GM13976 (cell line): ENCODE measurements at places on chromosomes 11 and 22.

DNA sequence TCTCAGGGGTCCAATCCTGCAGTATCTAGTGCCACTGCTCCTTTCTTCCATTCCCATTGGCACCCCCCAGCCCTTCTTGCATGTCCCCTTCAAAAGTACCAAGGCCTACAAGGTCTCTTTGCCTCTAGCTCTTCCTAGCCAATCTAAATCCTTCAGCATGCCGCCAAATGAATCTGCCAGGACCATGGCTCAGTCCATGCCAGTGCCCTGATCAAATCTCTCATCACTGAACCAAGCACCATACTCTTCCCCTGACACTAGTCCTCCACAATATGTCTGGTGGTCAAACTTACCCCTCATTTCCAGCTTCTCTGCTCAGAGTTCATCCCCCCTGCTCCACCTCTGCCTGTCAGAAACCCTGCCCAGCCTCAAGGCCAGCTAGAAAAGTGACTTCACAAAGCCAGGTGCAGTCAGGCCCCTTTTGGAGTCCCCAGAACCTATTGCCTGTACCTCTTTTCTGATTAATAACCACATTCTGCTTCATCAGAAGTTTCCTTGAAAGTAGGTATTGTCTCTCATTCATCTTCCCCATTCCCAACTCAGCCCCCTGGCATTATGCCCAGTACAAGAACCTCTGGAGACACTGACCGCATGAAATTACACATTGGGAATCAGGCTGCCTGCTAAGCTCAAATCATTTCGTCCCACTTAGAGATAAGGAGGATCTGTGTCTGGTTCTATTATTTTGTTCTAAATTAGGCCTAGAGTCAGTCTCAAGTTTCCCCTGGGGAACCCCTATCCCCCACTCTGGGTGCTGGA lies 11.4 kb downstream of the FEN1 start:
- no peak for DNase-seq

GRCh38 chr11:45193695-45194094 lies 47.3 kb downstream of the PRDM11 start:
- DNase-seq: no peak

DNA sequence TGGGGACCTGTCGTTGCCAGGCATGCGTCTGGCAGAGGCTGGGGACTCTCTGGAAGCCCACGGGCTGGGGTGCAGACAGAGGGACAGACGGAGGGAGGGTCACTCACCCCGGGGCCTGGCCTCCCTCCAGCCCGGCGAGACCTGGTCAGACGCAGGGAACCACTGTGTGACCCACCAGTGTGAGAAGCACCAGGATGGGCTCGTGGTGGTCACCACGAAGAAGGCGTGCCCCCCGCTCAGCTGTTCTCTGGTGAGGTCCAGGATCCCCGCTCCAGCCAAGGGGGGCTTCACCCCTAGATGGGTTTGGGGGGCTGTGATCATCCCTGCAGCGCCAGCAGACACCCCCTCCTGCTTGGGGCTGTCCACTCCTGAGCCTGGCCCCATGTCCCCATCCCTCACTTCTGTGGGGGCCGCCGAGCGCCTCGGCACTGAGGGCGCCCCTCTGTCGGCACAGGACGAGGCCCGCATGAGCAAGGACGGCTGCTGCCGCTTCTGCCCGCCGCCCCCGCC lies 23.6 kb upstream of the MUC5B start:
- no peak for DNase-seq

DNA sequence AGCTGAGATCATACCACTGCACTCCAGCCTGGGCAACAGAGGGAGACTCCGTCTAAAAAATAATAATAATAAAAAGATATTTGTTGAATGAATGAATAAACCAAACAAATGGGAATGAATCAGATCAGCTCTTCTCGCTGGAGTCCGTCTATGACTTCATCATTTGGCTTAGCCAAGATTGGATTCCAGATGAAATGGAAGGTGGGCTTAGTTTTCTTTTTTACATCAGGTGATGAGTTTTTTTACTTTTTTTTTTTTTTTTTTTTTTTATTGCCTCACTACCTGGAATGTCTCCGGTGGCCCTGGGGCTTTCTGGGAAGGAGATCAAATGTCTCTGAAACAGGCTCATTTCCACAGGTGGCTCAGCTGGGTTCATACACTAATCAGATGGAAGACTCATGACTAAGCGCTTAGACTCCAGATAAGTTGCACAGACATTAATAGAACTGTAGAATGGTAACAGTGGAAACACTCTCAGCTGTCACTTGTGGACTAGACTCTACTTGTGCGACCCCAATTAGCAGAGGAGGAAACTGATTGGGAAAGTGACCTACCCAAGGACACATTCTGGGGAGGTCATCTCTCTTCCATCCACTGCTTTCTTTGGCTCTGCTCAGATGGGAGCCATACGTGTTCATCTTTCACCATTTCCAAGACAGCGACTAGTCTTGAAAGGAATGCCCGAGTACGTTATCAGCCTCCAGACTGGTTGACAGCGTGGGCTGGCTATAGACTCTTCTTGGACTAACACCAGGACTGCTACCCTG lies 20.5 kb upstream of the RBFOX2 start:
- no peak for DNase-seq
